Stimulated activated CD4-positive, alpha-beta T cell treated with anti-CD3 and anti-CD28 coated beads, TNF-alpha, amount 100 ng/mL, for 24 hours (primary cell): ENCODE measurements at places on chromosomes 11 and 22.

DNA sequence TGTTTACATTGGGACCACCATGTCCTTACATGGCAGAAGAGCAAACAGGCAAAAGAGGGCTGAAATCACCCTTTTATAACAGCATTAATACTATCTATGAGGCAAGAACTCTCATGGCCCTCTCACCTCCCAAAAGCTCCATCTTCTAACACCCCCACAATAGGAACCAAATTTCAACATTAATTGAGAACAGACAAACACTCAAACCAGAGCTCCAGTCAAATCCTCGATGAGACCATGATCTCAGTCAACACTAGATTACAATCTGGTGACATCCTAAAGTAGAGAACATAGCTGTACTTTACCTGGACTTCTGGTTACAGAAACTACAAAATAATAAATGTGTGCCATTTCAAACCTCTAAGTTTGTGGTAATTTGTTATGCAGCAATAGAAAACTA lies 25.1 kb downstream of the OR2AG2 start:
- no peak for DNase-seq

DNA sequence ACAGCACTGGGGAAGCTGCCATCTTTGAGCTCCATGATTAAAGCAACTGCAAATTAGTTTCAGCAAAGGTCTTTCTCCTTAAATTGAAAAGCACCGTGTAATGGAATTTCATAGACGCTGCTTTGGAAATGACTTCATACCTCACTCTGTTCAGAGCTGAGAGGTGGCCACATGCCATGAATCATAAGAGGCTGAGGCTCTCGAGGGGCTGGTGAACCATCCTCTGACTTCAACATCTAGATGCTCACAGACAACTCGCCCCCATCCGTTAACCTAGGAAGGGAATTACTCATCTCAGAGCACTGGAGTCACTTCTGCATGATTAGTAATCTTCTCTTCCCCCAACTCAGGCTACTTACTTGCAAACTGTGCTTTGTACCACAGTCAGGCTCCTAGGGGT lies 122.3 kb downstream of the RCN1 start:
- no peak for DNase-seq

DNA sequence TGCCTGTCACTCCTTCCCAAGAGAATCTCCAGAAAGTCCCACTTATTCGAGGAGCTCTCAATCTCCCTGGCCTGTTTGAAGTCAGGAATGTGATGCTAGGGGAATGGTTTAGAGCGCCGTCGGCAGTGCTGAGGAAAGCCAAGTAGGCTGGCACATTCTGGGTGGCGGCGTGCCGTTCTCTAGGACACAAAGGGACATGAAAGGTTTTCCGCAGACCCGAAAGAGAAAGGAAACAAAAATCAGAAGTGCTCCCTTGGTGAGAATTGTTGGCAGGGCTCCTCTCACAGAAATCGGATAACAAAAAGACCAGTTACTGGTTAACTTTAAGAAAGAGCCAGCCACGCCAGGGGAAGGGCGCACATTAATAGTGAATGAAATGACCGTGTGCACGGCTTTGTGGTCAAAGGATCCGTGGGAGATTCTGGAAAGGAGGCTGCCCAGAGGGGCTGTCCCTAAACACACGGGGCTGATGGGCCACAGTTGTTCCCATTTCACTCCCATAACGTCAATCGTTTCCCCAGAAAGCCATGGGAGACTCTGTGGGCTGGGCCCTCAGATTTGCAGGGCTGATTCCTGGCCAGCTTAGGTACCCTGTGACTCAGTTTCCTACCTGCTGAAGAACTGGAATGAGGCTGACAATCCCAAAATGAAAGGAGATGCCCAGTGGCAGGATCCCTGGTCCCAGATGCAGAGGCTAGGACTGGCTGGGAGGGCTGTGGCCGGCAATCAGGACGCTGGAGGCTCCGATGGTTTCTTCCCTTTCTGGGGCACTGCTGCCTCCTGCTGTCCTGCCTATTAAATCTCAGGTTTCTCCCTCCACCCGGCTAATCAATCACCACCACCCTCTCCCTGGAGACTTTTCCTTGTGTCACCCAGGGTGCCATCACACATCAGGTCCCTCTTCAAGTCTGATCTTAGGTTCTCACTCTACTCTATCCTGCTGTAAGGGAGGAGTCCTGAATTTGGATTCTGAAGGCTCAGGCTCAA lies 82.3 kb downstream of the RCN1 start:
- no peak for DNase-seq

GRCh38 chr11:69131644-69132300 lies 24.0 kb upstream of the SMIM38 start:
- DNase-seq = no peak

- DNase-seq = no peak
Observed at GRCh38 chr11:128532016-128532571, 55.3 kb downstream of the ETS1 start.

- no peak for DNase-seq
Observed at GRCh38 chr11:3207526-3208189, 11.0 kb downstream of the MRGPRG start.

DNA sequence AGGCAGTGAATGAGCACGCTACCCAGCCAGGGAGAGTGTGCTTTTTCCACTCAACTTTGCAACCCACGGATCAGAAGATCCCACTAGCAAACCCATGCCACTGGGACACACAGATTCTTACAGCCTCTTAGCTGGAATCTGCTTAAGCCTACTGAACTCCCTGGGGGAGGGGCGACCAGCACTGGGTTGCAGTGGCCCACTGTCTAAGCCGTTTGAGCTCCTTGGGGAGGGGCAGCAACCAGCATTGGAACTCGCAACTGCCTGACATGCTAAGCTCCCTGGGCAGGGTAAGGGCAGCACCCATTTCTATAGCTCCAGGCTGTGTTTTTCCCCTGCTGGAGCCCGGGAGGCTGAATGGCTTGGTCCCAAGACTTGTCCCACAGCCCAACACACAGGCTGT lies 99.6 kb downstream of the FAM168A start:
- no peak for DNase-seq

GRCh38 chr11:8087185-8087584 lies 6.2 kb downstream of the TUB start:
- no peak for DNase-seq

DNA sequence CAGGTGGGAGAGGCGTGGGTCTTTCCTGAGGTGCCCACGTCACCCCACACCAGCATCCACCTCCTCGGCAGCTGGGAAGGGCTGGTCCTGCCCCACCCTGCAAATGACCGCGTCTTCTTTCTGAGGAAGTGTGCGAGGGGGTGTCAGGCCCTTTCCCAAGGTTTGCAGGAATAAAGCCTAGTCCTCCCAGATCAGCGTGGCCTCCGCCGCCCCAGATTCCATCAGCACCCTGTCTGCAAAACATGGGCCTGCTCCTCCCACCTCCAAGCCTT lies 14.4 kb upstream of the SLC39A13 start:
- DNase-seq = no peak
